Stimulated activated CD8-positive, alpha-beta memory T cell treated with anti-CD3 and anti-CD28 coated beads, Interleukin-15, amount 100 ng/mL, for 4 hours (primary cell): ENCODE measurements at places on chromosomes 6 and 20.

- DNase-seq, result no peak
These were observed 375.7 kb downstream of the MMUT start for GRCh38 chr6:49087369-49087768.

GRCh38 chr20:50380697-50381040 is 129.5 kb upstream of the PTPN1 start:
- DNase-seq, result no peak

- no peak for DNase-seq
These were observed 29.1 kb downstream of the QRSL1 start for GRCh38 chr6:106658469-106658868.

- no peak for DNase-seq
These were observed 78.4 kb upstream of the HS3ST5 start for GRCh38 chr6:114421199-114421598.

- DNase-seq, result no peak
These were observed 742 bp downstream of the TBCC start for GRCh38 chr6:42745083-42745639.

- DNase-seq, result no peak
These were observed 62.8 kb downstream of the UTRN start for GRCh38 chr6:144347933-144348332.

DNA sequence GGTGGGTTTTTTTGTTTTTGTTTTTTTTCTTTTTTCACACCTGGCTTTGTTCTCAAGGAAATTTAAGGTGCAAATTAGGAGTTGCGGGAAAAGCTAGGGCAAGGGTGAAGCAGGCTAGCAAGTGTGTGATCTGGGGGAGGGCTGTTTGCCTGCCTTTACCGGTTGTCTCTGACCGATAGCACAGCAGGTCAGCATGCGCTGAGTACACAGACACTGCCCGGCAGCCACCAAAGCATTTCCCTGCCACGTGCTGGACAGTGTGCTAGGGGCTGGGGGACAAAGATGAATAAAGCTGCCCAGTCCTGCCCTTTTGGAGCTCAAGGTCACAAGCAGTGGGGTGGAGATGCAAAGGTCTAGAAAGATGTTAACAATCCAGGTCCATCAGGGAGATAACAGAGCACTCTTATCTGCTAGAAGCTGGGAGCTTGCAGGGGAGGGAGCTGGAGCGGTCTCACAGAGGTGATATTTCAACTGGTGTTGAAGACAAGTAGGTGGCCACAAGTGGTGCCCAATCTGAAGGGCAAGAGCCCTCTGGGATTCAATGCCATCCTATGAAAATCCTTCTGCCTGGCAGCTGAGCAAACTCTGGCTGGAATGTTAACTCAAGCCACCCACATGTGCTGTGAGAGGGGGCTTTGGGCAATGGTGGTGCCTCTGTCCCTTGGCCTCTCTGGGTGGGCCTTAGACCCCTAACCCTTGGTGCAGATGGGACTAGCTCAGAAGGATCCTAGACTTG is 24.5 kb downstream of the TTBK1 start:
- DNase-seq, result no peak
